ENCODE measurements at places on chromosomes 3 and 15.

DNA sequence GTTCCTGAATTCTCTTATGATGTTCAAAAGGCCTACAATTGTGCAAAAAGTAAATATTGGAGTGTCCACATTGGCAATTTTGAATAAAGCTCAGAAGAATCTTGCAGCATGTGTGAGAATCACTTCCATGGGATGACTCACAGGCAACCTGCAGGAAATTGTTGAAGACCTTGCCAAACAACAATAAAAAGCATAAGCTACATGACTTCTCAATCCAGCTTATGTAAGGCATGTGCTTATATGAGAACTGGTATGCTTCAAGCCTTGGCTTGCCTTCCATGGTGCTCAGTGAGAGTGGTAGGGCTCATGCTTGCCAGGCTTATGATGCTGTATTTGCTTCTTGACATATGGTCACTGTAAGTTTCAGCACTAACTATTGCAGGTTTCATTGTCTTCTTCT lies 18.4 kb upstream of the BCHE start:
- DNase-seq = no peak

GRCh38 chr15:57235873-57236272 lies 140.4 kb upstream of the CGNL1 start:
- DNase-seq = no peak

DNA sequence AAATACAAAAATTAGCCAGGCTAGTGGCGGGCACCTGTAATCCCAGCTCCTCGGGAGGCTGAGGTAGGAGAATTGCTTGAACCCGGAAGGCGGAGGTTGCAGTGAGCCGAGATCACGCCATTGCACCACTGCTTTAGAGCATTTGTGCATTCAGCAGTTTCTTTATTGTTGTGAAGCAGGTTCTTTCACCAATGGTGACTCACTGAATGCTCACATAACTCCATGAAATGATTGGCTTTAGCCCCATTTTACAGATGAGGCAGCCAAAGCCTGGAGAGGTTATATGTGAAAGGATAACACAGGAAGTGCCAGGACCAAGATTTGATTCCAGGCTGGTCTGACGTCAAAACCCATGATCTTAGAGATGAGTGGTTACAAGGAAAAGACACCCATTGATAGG lies 195.2 kb downstream of the SLCO3A1 start:
- DNase-seq = no peak

- no peak for DNase-seq
Measured at GRCh38 chr15:35168464-35168863, 83.4 kb upstream of the NANOGP8 start.

- no peak for DNase-seq
Measured at GRCh38 chr3:146814601-146815315, 209.6 kb upstream of the PLSCR5 start.

DNA sequence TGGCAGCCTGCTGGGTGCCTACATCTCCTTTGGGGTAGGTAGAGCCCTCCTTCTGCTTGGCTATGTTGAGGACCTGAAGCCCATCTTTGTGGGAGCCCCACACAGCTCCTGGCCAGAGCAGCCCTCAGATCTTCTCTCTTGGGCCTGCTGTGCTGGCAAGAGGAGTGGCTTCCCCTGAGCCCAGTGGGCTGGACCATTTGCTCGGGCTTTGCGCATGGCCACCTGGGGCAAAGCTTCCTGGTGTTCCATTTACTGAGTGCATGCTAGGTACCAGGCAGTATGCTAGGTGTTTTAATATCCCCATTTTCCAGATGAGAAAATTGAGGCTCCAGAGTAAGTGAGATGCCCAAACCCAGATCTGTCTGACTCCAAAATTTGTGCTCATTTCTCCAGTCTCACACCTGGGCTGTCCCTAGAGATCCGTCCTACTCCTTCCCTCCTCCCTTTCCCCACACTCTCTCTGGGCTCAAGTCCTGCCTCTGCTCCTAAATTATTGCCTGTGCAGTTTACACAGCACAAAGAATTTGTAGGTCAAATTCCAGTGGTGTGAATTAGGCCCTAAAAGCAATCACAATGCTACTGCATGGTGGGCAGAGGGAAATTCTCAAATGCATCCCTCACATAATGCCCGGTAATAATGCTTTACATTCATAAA lies 39.7 kb downstream of the SLC28A1 start:
- no peak for DNase-seq

Data from activated naive CD4-positive, alpha-beta T cell treated with anti-CD3 and anti-CD28 coated beads, Interleukin-2, amount 50 U/mL, for 16 hours (primary cell).